Cerebellar nuclear complex (tissue), 1 donor: ENCODE measurements at places on chromosomes 11 and 22.

DNA sequence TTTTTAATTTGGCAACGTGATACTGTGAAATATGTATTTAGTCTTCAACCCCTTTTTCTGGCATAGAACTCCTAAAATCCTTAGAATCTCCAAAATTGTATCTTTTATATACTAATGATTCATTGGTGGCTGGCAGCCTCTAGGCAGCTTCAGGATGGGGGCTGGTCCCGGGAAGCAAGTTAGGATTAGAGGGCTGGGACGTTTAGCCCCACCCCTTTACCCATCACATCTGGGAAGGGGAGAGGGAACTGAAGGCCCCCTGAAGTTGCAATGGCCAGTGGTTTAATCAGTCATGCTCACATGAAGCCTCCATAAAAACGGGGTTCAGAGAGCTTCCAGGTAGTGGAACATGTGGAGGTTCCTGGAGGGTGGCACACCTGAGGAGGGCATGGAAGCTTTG lies 7.1 kb downstream of the IL17RA start:
- no peak for DNase-seq

- no peak for DNase-seq
Measured at GRCh38 chr11:112962579-112963367, 1.6 kb downstream of the NCAM1 start.

GRCh38 chr11:126231725-126232459 lies 20.3 kb downstream of the FAM118B start:
- DNase-seq: no peak

DNA sequence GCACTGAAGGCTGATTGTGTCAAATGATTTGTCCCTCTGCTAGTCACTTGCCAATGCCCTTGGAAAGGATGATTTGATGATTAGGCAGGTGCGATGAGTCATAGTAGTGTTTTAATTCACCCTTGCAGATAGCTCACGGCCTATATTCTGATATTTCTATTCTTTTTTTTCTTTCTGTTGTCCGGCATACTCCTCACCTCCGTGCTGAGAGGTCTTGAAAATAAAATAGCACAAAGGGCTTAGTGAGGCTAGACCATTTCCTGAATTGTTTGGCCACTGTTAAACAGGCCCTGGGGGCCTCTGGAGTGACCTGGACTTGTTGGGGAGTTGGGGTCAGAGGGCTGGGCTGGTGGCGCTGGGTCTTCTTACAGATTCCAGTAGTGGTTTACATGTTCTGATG lies 99.8 kb downstream of the ZBTB16 start:
- DNase-seq: no peak

- no peak for DNase-seq
Measured at GRCh38 chr11:128550261-128550821, 37.0 kb downstream of the ETS1 start.

GRCh38 chr11:34363363-34364084 lies 5.7 kb upstream of the ABTB2 start:
- DNase-seq: no peak

DNA sequence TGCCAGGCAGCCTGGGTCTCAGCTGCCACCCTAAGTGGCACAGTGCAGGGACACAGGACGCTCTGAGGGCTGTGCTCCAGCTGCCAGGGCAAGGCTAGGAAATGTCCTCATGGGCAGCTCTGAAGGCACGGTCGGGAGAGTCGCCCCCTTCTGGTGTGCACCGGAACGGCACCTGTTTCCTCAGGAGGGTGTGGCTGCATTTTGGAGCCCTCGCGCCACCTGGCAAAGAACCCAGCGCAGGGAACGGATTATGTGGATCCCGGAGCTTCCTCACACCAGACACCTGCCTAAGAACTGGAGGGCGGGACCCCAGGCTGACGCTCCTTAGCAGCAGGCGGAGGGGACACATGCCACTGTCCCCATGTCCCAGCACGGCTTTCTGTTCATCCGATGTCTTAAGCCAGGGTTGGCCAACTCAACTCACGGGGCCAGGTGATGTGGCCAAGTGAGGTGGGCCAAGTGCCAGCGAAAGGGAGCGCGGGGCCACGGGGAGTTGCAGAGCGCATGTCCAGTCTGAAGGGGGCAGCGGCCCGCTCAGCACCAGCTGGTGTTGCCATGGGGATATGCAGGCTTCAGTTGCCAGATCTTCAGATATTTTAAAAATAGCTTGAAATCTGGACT lies 5.1 kb upstream of the SLC22A8 start:
- no peak for DNase-seq

- no peak for DNase-seq
Measured at GRCh38 chr11:59728154-59728553, 14.5 kb upstream of the OR10V1 start.

DNA sequence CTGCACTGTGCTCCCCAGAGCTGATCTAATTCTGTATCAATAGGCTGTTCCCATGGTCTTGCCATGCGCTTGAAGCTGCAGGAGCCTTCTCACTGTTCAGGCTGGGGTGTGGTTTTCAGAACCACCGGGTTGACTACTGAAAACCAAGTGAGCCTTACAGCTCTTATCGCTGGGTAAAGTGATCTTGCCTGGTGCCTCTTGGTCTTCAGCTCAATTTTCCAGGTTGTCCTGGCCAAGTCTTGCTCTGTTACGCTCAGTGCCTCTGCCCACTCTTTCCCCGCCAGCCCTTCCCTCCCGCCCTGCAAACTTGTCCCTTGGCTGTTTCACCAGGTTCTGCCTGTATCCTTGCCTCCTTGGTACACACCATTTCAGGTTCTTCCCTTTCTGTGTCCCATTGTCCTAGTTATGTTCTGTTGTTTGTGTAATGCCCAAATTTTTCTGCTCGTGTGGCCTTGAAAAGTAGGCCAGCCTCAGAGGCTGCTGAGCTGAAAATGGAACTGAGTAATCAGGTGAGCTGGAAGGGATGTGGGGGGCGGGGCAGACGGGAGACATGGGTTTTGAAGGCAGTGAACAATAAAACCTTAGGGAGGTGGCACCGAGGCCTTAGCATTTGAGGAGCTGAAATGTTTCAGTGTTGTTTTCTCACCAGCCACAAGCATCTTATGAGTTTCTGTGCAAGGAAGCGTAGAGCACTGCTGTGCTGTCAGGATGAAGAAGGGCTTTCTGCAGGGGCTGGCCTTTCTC lies 11.2 kb downstream of the PEX26 start:
- DNase-seq: no peak

DNA sequence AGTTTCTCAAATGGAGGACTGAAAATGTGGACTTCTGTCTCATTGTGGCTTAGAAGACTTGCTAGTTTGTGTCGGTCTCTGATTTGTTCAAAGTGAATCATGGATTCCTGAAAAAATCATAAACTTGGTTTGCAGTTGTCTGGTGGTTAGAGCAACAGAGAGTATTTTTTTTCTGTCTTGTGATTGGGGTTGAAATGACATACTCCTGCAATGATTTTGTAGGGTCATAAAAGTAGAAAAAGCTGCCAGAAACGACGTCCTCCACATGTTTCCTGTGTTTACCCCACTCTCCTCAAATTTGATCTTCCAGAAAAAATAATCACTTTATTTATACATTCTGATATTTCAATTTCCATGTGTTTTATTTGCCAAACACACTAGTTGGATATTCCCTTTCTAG lies 219.2 kb upstream of the PGR start:
- DNase-seq: no peak

GRCh38 chr22:20571531-20572007 lies 64.2 kb downstream of the MED15 start:
- no peak for DNase-seq

DNA sequence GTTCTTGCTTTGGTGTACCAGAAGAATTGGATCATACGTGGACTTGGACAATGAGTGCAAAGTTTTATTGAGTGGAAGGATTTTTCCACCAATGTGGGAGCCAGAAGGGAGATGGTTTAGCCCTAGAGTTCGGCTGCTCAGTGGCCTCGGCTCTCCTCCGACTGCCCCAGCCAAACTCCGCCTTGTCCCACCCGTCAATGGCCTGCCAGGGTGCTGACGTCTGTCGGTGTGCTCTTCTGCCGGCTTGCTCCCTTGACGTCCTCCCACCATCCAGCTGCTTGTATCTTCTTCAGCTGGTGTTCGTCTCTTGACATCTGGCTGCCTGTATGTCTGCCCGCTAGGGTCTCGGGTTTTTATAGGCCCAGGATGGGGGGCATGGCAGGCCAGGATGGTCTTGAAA lies 154.8 kb downstream of the APOL5 start:
- no peak for DNase-seq

- no peak for DNase-seq
Measured at GRCh38 chr11:86251345-86251744, 6.8 kb downstream of the EED start.

- DNase-seq: peak; percentile 27
Measured at GRCh38 chr11:131674051-131674755, 303.8 kb downstream of the NTM start.

GRCh38 chr11:93850594-93851018 lies at the start of gene VSTM5:
Gene VSTM5, minus strand, starts transcription at chr11:93850618. Its CDS starts 116 bp downstream, at chr11:93850502.
- no peak for DNase-seq

DNA sequence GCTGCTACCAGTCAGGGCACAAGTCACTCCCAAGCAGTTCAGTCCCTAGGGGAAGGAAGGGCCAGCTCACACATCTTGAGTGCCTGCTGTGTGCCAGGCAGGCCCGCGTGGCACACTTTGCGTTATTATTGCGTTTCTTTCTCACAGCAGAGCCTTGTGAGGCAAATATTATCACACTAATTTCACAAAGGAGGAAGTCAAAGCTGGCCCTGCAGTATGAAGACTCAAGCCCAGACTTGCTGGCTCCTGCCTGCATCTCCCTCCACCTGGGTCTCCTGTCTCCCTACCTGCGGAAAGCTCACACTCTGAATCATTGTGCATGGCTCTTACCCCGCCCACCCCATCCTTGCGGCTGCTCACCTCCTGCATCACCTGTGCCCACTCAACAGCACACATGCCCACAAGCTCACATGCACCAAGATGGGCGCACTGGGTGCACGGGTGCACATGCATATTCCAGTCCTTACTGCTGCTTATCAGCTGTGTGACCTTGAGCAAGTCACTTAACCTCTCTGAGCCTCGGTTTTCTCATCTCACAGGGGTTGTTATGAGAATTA lies 31.7 kb upstream of the P2RY2 start:
- no peak for DNase-seq

DNA sequence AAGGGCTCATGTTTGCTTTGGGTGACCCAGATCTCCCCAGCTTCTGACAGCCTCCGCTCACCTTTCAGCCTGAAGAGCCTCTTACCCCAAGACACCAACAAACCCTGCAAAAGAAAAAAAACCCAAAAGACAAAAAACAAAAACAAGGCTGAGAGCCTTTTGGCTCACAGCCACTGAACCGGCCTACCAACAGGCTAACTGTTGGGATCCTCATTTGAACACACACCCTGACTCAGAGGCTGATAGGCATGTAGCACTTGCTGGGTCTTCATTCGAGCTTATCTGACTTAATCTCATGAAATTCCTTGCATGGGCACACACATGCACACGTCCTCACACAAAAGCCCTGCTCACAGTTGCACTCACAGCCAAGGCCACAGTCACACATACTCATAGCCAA lies 22.9 kb upstream of the TSKU start:
- DNase-seq: no peak

DNA sequence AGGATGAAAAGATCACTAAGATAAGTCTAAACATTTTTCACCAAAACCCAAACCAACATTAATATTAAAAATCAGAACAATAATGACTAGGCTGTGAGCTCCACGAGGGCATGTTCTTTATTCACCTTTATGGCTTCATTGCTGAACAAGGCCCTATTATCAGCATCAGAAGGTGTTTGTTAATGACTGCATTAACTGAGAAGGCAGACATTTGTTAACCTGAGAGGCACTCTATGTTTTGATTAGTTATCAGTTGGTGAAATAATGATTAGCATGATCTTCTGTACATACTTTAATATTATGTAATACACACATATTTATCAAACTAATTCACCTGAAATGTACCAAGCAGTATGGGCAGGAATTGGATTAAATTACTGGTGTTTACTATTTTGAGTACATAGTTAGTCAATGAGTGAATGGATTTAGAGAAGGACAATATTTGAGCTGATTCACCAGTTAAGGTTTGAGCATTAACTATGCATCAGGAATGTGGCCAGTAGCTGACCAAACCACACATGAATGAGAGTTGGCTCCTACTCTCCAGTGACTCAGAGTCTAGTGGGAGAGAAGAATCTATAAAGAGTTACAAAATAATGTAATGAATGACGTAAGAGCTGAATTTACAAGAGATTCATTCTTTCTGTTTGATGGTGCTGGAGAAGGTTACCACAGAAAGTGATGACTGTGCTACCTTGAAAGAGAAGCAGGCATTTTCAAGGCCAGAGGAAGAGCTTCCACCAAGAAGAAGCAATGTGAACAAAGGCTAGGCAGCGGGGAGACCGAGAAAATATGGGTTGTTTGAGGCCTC lies 6.7 kb downstream of the IL18 start:
- DNase-seq: no peak

- no peak for DNase-seq
Measured at GRCh38 chr22:24011735-24012068, 598 bp downstream of the CABIN1 start.

DNA sequence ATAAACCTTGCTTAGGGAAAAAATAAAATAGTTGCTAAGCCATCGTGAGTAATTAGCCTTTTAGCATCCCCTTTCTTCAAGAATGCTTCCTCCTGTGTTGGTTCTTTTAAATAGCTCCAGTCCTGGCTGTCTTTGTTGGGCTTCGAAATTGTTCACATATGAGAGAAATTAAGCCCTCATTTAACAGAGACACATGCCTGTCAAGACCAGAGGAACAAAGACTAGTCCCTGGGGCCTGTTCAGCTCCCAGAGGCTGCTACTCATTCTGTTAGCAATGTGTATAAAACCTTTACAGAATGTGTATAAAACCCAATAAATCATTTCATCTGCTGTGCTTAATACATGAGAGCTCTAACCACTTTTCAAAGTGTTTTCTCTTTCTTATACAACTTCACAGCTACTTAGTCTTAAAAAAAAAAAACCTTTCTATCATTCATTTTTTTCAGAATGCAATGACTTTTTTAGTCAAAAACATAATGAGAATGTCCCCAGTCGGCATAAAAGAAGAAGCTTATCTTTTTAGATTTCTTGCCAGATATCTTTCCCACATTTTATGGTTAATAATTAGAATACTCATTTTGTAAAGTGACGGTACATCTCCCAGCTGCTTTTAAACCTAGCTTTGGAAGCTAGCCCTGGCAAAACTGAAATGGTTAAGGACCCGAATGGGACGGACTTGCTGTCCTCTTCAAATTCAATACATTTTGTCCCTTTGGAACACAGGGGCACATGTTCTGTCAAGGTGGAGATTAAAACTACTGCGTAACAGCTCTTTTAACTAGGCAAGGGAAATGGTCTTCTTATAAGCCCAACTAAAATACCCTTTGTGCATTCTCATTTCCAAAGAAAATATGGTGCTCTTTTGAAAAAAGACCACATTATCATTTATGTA lies 186.1 kb downstream of the SOX6 start:
- no peak for DNase-seq
